ENCODE measurements at places on chromosomes 2 and 18.

- no peak for DNase-seq
Measured at GRCh38 chr2:108407864-108408729, 30.3 kb downstream of the SULT1C4 start.

DNA sequence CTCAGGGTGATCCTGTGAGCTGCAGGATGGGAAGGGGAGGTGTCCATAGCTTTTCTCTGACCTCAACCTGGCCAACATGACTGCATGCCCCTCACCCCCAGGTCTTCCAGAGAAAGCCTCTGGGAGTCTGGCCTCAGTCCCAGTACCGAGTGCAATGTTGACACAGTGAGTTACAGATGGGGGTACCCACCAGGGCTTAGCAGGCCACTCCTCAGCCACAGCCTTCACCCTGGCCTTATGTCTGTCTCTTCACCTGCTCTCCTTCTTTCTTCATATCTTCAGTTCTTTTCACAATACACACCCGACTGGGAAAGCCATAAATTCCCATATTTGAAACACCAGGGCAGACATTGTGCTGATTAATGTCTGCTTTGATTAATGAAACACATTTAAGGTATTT lies 33.5 kb downstream of the AOX1 start:
- DNase-seq, result no peak

DNA sequence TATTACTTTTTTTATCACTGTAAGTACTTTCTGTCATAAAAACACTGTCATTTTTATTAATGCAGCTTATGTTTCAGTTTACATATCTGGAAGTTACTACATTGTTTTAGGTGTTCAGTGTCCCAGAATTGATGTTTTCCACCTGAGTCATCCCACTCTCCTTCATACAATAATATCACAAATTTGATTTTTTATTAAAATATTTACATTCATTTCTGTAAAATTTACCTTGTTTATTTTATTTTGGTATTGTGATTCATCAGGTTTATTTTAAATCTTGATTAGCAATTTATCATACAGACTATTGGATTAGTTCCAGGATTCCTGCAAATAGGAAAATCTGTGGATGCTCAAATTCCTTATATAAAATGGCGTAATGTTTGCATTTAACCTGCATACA lies 1662.9 kb downstream of the SUCLG1 start:
- DNase-seq, result no peak

GRCh38 chr2:183093857-183094657 lies 15.5 kb downstream of the DUSP19 start:
- DNase-seq, result no peak

GRCh38 chr2:221518935-221519625 lies 53.0 kb downstream of the EPHA4 start:
- DNase-seq, result no peak

DNA sequence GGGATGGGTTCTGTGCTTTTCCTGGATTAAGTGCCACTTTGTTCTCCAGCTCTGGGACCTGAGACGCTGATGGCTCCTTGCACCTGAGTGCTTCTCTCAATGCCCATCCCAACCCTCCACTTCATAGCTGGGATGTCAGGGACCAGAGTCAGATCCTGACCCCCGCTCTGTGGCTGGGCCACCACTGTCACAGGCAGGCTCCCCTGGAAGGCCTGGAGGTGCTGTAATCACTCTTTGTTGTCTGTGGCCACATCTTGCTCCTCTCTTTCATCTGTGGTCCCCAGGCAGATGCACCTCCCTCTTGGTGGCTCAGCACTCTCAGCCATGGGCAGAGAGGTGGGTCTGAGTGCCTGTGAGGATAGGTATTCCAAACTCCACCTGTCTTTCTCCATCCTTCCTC lies 62.4 kb downstream of the CAPN13 start:
- DNase-seq, result no peak

DNA sequence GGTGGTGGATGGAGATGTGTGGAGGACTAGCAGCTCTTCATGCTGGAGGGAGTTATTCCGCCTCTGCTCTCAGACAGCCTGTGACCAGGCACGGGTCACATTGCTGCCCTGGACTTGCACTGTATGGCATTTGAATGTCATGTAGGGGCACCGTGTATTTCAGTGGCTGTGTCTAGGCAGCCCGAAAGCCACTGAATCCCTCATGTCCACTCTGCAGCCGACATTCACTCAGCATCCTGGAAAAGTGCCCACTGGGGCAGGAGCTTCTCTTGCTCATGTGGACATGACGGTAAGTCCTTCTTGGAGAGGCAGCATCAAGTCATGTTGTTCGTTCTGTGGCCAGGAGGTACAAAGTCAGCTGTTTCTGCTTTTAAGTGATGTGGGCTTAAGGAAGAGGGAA lies 127.9 kb downstream of the SH3RF3 start:
- no peak for DNase-seq

DNA sequence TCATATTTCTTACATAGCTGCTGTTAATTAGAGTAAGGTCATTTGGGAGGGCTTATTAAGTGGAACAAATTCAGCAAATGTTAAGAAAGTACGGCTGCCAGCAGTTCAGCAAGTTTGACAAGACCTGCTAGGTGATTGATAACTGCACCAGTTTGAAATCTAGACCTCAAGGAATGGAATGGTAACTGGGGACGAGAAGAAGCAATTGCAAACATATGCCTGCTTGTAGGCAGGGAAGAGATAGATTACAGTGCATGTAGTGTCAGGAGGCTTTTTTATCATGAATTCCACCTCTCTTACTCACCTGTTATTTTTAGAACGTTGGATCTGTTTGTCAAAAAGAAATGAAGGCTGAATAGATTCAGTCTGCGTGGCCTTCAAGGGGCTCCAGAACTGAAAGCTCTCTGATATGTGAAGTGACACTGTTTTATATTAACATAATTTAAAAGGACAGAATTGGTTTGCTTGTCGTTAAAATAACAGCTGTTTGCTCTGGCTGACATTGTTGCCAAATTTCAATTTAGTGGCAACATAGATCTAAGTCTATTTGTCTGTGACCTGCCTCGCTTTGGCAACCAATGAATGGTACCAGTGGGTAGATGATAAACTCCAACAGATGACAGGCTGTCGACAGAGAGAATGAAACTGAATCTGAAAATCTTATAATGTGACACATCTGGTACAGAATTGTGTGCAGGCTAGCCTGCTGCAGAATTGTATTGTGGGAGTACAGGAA lies 199.3 kb downstream of the ZNF407 start:
- no peak for DNase-seq

- no peak for DNase-seq
Measured at GRCh38 chr2:127762846-127763245, 48.1 kb downstream of the WDR33 start.

DNA sequence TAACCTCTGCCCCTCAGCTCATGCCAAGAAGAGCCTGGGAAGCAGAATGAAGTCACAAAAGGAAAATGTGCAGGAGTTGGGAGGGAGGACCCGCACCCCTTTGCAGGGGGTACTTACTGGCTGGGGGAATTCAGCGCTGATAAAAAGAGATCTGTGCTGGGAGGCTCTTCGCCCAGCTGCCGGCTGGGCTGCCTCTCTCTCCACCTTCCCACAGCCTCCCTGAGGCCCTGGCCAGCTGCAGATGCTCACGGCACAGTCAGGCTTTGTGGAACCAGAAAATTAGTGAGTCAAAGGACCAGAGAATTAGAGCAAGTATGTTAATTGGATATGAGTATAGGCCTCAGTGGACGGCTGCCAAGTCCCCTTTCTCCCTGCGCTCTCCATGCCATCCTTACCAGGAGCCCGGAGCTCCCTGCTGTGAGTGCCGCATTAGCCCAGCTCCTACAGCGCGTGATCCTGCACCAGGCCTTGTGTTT lies 181.7 kb upstream of the SH3BP4 start:
- no peak for DNase-seq

GRCh38 chr2:47506436-47506835 lies 103.5 kb downstream of the MSH2 start:
- DNase-seq, result no peak

DNA sequence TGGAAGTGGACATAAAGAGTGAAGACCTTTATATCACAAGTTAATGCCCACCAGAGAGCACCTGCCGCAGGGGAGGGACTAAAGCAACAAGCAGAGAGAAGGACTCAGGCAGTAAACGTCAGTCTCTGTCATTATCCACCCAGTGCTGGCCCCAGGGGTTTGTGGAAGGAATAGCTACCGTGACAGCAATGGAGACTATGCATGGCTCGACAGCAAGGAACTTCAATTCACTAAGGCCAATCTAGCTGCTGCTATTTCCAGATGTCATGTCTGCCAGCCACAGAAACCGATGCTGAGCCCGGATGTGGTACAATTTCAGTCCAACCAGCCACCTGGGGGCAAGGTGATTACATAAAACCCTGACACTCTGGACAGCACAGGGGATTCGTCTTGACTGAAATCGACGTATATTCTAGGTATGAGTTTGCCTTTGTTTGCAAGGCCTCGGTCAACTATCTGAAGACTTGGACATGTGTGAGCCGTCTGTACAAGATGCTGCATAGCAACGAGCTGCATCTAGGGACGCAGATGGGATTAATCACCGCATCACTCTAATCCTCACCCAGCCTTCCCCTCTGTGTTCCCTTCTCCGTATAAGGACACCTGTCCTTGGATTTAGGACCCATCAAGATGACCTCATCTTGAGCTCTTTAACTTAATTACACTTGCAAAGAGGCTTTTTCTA lies 154.1 kb upstream of the SH3BP4 start:
- DNase-seq, result no peak

- DNase-seq, result no peak
Measured at GRCh38 chr2:15155959-15156574, 405.1 kb downstream of the NBAS start.

DNA sequence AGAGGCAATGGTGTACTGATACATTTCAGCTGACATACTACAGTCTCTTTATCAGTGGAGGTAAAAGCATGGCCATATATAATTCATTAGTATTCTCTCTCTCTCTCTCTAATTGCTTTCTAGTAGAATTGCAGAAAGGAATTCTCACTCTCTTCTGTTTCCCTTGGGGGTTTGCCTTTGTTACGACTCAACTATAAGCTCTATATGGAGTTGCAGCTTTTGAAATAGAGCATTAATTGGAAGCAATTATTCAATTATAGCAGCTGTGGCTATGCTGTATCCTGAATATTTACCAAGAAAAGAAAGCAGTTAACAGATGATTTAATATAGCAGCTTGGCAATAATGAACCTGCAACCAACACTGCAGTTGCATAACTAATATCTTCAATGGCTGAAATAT lies 132.7 kb upstream of the STON1 start:
- DNase-seq, result no peak

GRCh38 chr2:39583781-39584180 lies 81.9 kb upstream of the TMEM178A start:
- DNase-seq, result no peak

- DNase-seq, result no peak
Measured at GRCh38 chr18:44878335-44878734, 197.6 kb downstream of the SETBP1 start.

GRCh38 chr2:227813562-227814353 lies at the start of gene CCL20:
CCL20 (plus strand) TSS chr2:227813842; CDS start chr2:227813912, 70 bp downstream.
- no peak for DNase-seq

DNA sequence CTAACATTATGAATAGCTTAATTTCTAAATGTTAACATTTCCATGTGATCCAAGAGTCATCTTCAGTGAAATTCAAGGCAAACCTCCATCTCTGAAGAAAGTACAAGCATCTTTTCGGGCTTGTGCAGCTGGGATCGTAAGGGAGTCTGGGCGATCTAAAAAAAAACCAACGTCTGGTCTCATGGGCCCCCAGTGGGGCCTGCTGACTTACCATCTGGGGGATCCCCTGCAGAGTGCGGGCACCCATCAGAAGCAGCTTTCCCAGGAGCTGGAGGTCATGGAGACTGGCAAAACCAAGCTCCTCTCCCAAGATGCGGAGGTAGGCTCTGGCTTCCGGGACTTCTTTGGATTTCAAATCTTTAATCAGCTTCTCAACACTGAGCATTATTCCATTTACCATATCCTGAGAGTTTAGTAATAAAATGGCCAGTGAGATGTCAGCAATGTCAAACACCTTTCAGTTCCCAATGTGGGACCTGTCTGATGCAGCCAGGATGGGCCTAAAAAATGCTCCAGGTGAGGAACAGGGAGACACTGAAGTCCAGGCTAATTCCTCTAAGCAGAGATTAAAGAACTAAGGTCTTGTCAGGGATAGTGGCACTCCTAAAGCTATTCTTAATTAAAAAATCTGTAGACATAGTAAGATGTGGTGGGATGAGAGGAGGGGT lies 19.0 kb downstream of the APOB start:
- no peak for DNase-seq

- DNase-seq, result no peak
Measured at GRCh38 chr2:55804535-55804934, 110.9 kb upstream of the PNPT1 start.
